ENCODE measurements at places on chromosomes 4 and X. TPM values are rescaled to one million over a fixed set of nuclear protein-coding genes. Genes with fewer than 3 reads are reported as not detected.

DNA sequence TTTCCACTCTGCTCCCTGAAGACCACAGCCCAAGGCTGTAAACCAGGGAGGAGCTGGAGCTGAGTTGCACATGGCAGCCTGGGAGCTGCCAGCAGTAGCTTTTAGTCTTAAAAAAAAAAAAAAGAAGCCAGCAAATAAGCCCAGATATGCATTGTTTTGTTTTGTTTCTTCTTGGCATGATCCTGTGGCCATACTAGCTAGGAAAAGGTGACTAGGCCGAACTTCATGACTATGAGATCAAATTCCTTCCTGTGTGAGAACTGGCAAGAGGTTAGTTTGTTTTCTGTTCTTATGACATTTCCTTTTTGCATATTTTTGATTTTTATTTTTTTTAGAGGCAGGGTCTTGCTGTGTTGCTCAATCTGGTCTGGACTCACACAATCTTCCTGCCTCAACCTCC, 323.3 kb downstream of the DCTD start:
- no peaks in the 10 kb centered on the region for H3K27me3 ChIP-seq
- peaks cover 8% of the 10 kb centered on the region for H3K4me1 ChIP-seq
- no peak overlapping the region for H3K27ac ChIP-seq

The STBD1 gene
- total RNA-seq, result 4.1 TPM

DNA sequence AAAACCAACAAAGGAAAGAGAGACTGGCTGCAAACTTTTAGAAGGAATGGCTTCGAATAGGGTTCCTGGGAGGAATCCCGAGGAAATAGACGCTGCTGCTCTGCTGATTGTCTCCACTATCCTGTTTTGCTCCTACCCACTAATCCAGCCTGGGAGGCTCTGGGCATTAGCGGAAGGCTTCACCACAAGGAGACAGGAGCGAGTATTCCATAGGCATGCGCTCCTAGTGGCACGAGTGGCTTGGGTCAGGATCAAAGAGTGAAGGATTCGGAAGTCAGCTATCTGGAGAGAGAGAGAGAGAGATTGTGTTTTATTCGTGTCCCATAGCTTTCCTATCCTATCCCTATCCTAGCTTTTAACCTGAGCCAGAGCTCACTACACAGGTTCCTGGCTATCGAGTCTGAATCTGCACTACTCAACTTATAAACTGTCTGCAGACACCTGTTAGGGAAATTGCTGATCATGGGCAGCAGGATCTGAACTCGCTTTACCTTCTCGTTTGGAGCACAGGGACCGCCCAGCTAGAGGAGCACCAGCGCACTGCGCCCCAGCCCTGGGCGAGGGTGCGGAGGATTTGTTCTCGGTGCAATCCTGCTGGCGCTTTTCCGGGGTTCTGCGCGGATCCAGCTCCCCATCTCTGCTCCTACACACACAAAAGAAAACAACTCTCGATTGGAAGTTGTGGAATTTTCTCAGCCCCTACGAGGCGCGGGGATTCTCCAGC, 740 bp upstream of the NPY2R start:
- H3K36me3 ChIP-seq, result no peaks in the 10 kb centered on the region
- DNase-seq, result no peak
- peaks cover 82% of the 10 kb centered on the region for H3K27me3 ChIP-seq
- no peak overlapping the region for H3K27ac ChIP-seq
- H3K4me3 ChIP-seq, result peak overlapping the region; percentile 84

The ELK1 gene
- 30.7 TPM for total RNA-seq
